ENCODE measurements at places on chromosomes 5 and 9. TPM values are rescaled to one million over a fixed set of nuclear protein-coding genes. Genes with fewer than 3 reads are reported as not detected.

MARCOL gene
- not detected for total RNA-seq

SHOC1 gene
- total RNA-seq: not detected

GPR150 gene
- 0.31 TPM for total RNA-seq

DNA sequence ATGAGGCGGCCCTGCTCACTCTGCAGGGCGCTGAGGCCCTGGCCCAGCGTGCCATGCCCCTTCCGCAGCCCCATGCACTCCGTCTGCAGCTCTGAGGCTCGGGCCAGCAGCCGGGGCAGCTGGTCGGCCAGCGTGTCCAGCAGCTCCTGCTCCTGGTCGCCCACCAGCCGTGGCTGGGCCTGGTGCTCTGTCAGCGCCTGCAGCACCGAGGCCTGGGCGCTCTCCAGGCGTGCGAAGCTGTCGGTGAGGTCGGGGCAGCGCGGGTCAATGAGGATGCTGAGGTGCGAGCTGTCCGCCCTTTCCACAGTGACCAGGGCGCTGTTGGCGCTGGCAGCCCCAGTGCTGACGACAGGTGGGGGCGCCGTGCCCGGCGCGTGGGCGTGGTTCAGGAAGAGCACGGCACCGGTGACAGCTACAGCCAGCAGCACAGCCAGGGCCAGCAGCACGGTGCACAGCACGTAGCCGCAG is 9.4 kb downstream of the FIBCD1 start:
- peaks cover 13% of the 10 kb centered on the region for H3K27me3 ChIP-seq
- no peak overlapping the region for H3K4me3 ChIP-seq
- H3K36me3 ChIP-seq: no peaks in the 10 kb centered on the region
- peaks cover 7% of the 10 kb centered on the region for H3K4me1 ChIP-seq
- no peak for DNase-seq
- H3K27ac ChIP-seq: no peak overlapping the region

DNA sequence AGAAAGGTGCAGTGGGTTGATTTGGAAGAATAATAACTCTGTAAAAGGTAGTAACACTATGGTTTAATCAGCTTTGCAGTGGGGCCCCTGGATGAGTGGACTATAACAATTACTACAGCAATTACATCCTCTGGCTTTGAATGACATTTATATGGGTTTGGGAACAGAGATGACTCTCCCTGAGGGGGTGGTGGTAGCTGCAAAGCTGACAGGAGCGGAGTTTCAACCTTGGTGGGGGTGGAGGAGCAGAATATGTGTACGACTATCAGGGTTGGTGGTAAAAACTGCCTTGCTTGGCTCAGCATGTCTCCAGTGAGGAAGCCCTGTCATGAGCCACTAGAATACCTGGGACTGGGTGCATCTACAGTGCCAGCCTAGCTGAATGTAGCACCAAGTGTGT is 28.3 kb upstream of the NR3C1 start:
- H3K27me3 ChIP-seq: no peaks in the 10 kb centered on the region
- no peaks in the 10 kb centered on the region for H3K36me3 ChIP-seq
- H3K4me3 ChIP-seq: no peak overlapping the region
- H3K27ac ChIP-seq: no peak overlapping the region
- no peaks in the 10 kb centered on the region for H3K4me1 ChIP-seq

DNA sequence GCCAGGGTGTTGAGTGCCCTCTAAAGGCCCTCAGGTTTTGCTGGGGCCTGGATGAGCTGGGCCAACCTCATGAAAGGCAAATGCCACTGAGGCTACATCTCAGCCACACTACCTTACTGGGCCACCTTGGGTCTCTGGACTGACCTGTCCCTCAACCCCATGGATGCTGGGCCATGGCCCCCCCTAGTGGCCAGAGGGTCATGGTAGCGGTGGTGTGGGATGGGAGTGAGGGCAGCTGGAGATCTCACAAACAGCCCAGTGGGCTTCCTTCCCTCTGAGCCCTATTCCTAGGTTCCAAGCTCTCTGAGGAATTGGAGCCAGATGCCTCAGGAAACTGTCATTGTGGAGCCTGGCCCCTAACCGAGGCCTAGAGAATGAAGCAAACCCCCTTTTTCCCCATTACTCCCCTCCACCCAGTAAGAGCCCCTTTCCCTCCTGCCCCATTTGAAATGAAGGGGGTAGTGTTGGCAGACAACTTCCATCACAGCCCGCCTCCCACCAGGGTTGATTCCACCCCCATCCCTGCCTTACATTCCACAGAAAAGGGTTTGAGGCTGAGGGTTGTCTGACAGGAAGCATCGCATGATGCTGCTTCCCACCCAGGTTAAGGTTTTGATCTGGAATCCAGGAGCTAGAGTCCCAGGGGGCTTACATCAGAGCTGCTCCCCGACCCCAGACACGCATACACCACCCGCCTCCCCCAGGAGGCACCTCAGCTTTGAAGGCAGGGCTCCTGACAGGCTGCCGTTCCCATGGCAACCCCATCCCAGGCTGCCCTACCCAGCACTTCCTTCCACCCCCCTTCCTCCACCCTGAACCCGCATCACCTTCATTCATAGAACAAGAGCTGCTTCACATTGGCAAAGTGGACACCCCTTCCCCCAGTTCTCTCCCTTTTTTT is 63.9 kb downstream of the PCDH1 start:
- no peak overlapping the region for H3K4me3 ChIP-seq
- peaks cover 22% of the 10 kb centered on the region for H3K4me1 ChIP-seq
- no peak overlapping the region for H3K27ac ChIP-seq
- no peaks in the 10 kb centered on the region for H3K27me3 ChIP-seq

DNA sequence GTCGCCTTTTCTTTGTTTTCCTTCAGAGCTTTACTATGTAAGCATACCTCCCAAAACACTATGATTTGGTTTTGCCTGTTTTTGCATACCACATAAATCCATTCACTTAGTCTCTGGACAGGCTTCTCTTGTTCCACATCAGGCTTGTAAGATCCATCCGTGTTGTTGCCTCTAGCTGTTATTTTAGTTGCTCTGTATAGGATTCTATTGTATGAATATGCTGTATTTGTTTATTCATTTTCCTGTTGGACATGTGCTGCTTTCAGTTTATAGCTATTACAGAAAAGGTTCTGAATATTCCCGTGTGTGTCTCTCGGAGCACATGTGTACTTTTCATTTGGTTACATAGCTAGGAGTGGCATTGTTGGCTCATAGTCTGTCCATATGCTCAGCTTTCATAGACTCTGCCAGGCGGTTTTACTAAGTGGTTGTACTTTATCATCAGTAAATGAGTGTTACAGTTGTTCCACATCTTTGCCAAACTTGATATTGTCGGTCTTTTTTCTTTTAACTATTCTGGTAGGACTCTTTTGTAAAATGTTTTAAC is 41.8 kb downstream of the NUP214 start:
- no peaks in the 10 kb centered on the region for H3K27me3 ChIP-seq
- H3K27ac ChIP-seq: no peak overlapping the region
- H3K4me3 ChIP-seq: no peak overlapping the region
- no peaks in the 10 kb centered on the region for H3K4me1 ChIP-seq
- no peak for DNase-seq
- H3K36me3 ChIP-seq: peaks cover 10% of the 10 kb centered on the region

DNA sequence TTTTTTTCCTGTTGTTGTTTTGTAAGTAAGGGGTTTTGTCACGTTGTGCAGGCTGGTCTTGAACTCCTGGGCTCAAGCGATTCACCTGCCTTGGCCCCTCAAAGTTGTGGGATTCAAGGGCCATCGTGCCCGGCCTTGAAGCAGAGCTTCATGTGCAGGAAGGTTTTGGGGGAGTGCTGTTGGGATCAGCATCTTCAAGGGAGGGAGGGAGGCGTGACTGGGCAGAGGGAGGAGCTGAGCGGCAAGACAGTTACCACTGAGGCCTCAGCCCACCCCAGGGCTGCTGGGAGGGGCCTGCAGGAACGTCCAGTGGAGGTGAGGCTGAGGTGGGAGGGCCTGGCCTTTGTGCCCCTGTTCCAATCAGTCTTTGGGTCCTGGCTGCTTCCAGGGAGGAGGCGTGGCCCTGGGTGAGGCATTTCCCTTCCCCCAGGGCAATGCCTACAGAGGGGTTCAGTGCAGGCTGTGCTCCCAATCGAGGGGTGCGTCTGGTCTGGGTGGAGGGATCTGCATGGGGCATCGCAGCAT is 21.4 kb downstream of the OR2V1 start:
- H3K27ac ChIP-seq: no peak overlapping the region
- no peak for DNase-seq
- H3K27me3 ChIP-seq: peaks cover 13% of the 10 kb centered on the region
- H3K4me3 ChIP-seq: no peak overlapping the region
- no peaks in the 10 kb centered on the region for H3K4me1 ChIP-seq

DNA sequence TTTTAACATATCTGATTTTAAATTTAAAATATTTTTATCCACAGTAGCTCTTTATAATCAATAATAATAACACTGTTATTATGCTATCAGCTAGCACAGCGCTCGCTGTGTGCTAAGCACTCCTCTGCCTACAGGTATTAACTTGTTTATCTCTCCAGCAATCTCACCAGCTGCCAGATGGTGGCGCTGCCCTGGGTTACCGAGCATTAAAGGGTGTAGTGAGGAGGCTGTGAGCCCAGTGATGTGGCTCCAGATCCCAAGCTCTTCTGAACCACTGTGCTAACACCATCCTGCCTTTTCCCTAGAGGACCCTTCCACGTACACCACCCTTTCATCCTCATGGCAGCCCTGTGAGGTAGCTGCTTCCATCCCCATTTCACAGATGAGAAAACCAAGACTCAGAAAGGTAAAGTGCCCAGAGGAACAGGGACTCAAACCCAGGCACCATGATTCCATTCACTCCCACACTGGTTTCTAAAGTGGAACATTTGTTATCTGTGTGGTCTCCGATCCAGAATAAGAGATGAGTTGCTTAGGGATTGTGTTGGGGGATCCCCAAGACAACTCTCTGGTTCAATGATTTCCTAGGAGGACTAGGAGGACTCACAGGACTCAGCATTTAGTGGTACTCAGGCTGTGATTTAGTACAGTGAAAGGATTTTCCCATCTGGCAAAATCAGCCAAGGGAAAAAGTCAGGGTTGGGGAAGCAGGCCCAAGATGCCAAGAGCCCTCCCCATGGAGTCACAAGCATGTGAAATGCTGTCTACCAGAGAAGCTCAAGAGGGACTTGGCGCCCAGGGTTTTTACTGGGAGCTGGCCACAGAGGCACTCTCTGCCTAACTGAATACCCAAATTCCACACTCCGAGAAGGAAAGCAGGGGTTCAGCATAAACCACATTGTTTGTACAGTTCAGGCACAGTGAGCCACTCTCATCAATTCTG is 7.0 kb downstream of the IGFBPL1 start:
- no peaks in the 10 kb centered on the region for H3K36me3 ChIP-seq
- no peak overlapping the region for H3K4me3 ChIP-seq
- peaks cover 18% of the 10 kb centered on the region for H3K27me3 ChIP-seq
- no peaks in the 10 kb centered on the region for H3K4me1 ChIP-seq
- no peak overlapping the region for H3K27ac ChIP-seq
- peak; percentile 17 for DNase-seq

GRCh38 chr9:37036371-37036775 is 2.3 kb upstream of the PAX5 start:
- H3K4me1 ChIP-seq: peaks cover 19% of the 10 kb centered on the region
- H3K4me3 ChIP-seq: peak overlapping the region; percentile 33
- H3K27me3 ChIP-seq: peaks cover 87% of the 10 kb centered on the region
- H3K36me3 ChIP-seq: no peaks in the 10 kb centered on the region

DNA sequence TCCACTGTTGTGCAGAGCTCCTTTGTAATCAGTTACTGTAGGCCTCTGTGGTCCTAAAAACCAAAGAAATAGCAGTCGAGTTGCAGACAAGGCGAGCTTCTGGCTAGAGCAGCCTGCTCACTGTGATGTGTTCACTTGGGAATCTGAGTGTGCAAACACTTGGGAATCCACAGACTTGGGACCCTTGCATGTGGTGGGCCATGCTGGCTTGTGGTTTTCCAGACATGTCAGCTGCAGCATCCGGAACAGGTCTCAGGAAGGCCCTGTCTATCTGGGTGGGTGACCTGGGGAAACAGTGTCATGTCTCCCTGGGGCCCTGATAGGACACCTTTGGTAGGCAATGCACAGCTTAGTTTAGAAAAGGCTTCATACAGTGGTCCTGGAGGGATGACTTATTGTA is 66.4 kb downstream of the WWC1 start:
- H3K27me3 ChIP-seq: no peaks in the 10 kb centered on the region
- no peak for DNase-seq
- no peaks in the 10 kb centered on the region for H3K4me1 ChIP-seq
- H3K27ac ChIP-seq: no peak overlapping the region
- H3K4me3 ChIP-seq: no peak overlapping the region

DNA sequence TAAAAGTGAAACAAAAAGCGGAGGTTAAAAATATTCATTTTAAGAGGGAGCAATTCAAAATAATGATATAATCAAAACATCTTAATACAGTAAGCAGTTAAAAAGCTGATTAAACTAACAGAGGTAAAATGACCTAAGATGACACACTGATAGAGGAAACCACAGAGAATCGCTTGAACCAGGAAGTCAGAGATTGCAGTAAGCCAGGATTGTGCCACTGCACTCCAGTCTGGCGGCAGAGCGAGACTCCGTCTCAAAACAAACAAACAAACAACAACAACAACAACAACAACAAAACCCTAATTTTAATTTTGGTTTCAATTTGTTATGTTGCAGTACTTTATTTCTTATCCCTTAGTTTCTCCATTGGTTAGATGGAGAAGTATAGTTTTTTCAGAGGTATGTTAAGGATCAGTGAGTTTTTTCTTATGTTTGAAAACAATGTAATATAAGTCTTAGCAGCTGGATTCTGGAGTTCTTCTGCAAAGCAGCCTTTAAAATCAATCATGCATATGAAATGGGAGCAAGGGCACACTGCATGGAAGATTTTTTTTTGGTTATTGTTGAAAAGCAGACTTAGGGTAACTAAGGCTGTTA is 58.5 kb downstream of the MLANA start:
- H3K36me3 ChIP-seq: no peaks in the 10 kb centered on the region
- DNase-seq: no peak
- no peak overlapping the region for H3K4me3 ChIP-seq
- H3K4me1 ChIP-seq: peaks cover 4% of the 10 kb centered on the region
- H3K27ac ChIP-seq: no peak overlapping the region

GRCh38 chr5:124773315-124774311 is 27.2 kb upstream of the ZNF608 start:
- H3K36me3 ChIP-seq: no peaks in the 10 kb centered on the region
- DNase-seq: peak; percentile 85
- no peak overlapping the region for H3K27ac ChIP-seq
- H3K4me1 ChIP-seq: no peaks in the 10 kb centered on the region
- H3K4me3 ChIP-seq: no peak overlapping the region
- no peaks in the 10 kb centered on the region for H3K27me3 ChIP-seq

- H3K27ac ChIP-seq: no peak overlapping the region
- peak; percentile 54 for DNase-seq
- peaks cover 10% of the 10 kb centered on the region for H3K36me3 ChIP-seq
- H3K27me3 ChIP-seq: no peaks in the 10 kb centered on the region
- H3K4me3 ChIP-seq: no peak overlapping the region
These were observed 99.4 kb downstream of the MTREX start for GRCh38 chr5:55407059-55407684.

Data from endothelial cell of umbilical vein (primary cell).